ENCODE measurements at places on chromosomes 4 and X. TPM values are rescaled to one million over a fixed set of nuclear protein-coding genes. Genes with fewer than 3 reads are reported as not detected.
A peak's percentile ranks its signal among the peaks of the same experiment; 100 is the strongest.

DNA sequence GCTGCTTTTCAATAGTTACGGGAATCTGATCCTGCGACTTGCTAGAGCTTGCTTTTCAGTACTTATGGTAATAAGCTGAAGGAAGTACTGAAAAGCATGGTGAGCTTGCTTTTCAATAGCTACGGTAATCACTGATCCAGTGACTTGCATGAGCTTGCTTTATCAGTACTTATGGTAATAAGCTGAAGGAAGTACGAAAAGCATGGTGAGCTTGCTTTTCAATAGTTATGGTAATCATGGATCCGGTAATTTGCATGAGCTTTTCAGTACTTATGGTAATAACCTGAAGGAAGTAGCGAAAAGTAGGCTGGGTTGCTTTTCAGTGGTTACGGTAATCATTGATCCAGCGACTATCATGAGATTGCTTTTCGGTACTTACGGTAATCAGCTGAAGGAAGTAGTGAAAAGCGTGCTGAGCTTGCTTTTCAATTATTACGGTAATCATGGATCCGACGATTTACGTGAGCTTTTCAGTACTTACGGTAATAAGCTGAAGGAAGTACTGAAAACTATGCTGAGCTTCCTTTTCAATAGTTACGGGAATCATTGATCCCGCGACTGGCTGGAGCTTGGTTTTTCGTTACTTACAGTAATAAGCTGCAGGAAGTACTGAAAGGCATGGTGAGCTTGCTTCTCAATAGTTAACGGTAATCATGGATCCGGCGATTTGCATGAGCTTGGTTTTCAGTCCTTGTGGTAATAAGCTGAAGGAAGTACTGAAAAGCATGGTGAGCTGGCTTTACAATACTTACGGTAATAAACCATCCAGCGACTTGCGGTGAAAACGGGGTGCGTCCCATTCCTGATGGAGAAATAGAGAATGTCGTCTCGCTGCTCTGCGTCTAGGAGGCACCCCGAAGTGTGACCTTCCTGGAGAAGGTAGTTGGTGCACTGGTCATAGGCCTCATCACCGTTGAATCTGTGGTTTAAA lies 6.5 kb downstream of the CRLF2 start:
- H3K27me3 ChIP-seq: no peaks in the 10 kb centered on the region
- H3K27ac ChIP-seq: no peak overlapping the region
- H3K36me3 ChIP-seq: no peaks in the 10 kb centered on the region
- H3K4me3 ChIP-seq: no peak overlapping the region
- H3K4me1 ChIP-seq: no peaks in the 10 kb centered on the region

GRCh38 chrX:132119283-132119682 lies 8.5 kb downstream of the FRMD7 start:
- no peak overlapping the region for H3K4me3 ChIP-seq
- H3K4me1 ChIP-seq: no peaks in the 10 kb centered on the region
- no peak for DNase-seq
- H3K36me3 ChIP-seq: no peaks in the 10 kb centered on the region
- no peak overlapping the region for H3K27ac ChIP-seq

DNA sequence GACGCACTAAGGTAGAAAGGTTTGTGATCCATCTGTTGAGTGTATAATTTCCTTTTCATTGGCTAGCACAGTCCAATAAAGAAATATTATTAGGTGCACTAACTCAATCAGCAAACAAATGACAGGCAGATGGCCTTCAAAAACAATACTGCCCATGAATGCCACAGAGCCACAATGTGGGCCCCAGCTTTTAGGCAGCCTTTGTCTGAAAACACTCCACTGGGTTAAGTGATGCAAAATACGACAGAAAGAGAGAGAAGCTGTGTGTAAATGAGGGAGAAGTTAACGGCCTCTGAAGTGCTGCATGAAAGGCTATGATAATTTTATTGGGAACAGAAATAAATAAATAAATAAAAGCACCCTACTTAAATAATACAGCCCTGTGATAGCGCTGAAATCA lies 274.6 kb downstream of the NKX6-1 start:
- H3K4me1 ChIP-seq: no peaks in the 10 kb centered on the region
- no peak overlapping the region for H3K27ac ChIP-seq
- H3K36me3 ChIP-seq: no peaks in the 10 kb centered on the region
- H3K27me3 ChIP-seq: no peaks in the 10 kb centered on the region
- H3K4me3 ChIP-seq: no peak overlapping the region
- DNase-seq: no peak

GRCh38 chr4:168550064-168550766 lies 53.4 kb downstream of the PALLD start:
- no peak for DNase-seq
- no peak overlapping the region for H3K27ac ChIP-seq
- no peak overlapping the region for H3K4me3 ChIP-seq
- H3K27me3 ChIP-seq: no peaks in the 10 kb centered on the region
- H3K4me1 ChIP-seq: no peaks in the 10 kb centered on the region
- H3K36me3 ChIP-seq: no peaks in the 10 kb centered on the region

GRCh38 chrX:17278961-17279360 lies 96.0 kb upstream of the NHS start:
- no peaks in the 10 kb centered on the region for H3K27me3 ChIP-seq
- H3K4me1 ChIP-seq: no peaks in the 10 kb centered on the region
- no peak overlapping the region for H3K4me3 ChIP-seq
- DNase-seq: no peak
- H3K36me3 ChIP-seq: no peaks in the 10 kb centered on the region

GRCh38 chr4:183333202-183333601 lies 11.0 kb upstream of the CLDN24 start:
- no peak overlapping the region for H3K4me3 ChIP-seq
- no peak overlapping the region for H3K27ac ChIP-seq
- H3K36me3 ChIP-seq: no peaks in the 10 kb centered on the region
- peaks cover 2% of the 10 kb centered on the region for H3K4me1 ChIP-seq
- DNase-seq: no peak

DNA sequence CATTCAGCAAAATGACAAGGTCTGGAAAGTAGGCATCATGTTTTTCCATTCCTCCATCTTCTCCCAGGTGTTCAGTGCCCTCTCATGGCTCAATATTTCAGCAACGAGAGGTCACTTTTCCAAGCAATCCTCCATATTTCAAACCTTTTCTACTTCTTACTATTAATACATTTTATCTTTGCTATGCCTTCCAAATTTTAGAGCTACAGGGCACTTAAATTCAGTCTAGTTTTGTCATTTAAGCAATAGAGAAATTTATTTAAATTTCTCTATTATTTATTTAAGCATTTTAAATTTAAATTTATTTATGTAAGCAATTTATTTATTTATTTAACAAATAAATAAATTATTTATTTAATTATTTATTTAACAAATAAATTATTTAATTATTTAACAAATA lies 305.1 kb upstream of the ANXA10 start:
- H3K27ac ChIP-seq: no peak overlapping the region
- H3K4me3 ChIP-seq: no peak overlapping the region
- no peaks in the 10 kb centered on the region for H3K27me3 ChIP-seq
- H3K36me3 ChIP-seq: no peaks in the 10 kb centered on the region
- no peaks in the 10 kb centered on the region for H3K4me1 ChIP-seq

GRCh38 chr4:61201961-61202637 lies 2.0 kb downstream of the ADGRL3 start:
- peaks cover 11% of the 10 kb centered on the region for H3K27me3 ChIP-seq
- H3K4me3 ChIP-seq: peak overlapping the region; percentile 72
- H3K36me3 ChIP-seq: no peaks in the 10 kb centered on the region
- peak overlapping the region; percentile 78 for H3K27ac ChIP-seq
- peak; percentile 14 for DNase-seq

DNA sequence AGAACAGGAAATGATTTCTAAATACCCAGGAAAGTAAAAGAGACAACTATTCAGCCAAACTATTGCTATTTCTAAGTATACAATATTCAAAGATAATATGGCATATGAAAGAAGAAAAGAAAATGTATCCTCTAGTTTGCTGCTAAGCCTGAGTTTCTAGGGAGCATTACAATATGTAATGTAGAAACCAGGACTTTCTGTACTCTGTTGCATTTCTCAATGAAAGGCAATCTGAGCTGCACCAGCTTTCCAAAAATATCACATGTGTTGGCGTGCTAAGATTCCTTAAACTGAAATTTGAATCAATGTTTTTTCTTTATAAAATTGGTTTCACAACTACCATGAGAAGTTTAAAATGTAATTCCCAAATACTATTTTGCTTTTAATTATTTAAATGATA lies 129.6 kb downstream of the ANK2 start:
- no peak overlapping the region for H3K27ac ChIP-seq
- H3K27me3 ChIP-seq: no peaks in the 10 kb centered on the region
- H3K4me1 ChIP-seq: no peaks in the 10 kb centered on the region
- no peak for DNase-seq

- no peak for DNase-seq
- peak overlapping the region; percentile 100 for H3K4me3 ChIP-seq
- H3K4me1 ChIP-seq: peaks cover 6% of the 10 kb centered on the region
- H3K27ac ChIP-seq: peak overlapping the region; percentile 71
- peaks cover 4% of the 10 kb centered on the region for H3K36me3 ChIP-seq
These were observed 643 bp downstream of the SRP72 start for GRCh38 chr4:56468097-56468422.

DNA sequence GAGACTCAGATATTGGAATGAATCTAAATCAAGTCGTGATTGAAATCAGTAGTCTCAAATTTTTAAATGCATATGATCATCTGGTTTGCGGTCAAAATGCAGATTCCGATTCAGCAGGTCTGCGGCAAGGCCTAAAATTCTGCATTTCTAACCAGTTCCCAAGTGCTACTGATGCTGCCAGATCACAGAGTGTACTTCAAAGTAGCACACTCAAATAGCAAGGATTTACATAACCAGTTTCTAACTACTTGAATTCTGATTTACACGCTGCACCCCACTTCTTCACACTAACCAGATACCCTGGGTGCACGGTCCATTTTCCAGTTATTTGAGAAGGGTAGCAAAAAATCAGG lies 752 bp downstream of the MBTPS2 start:
- H3K4me3 ChIP-seq: peak overlapping the region; percentile 89
- no peak overlapping the region for H3K27ac ChIP-seq
- no peak for DNase-seq
- no peaks in the 10 kb centered on the region for H3K27me3 ChIP-seq
- no peaks in the 10 kb centered on the region for H3K4me1 ChIP-seq
- H3K36me3 ChIP-seq: no peaks in the 10 kb centered on the region

DNA sequence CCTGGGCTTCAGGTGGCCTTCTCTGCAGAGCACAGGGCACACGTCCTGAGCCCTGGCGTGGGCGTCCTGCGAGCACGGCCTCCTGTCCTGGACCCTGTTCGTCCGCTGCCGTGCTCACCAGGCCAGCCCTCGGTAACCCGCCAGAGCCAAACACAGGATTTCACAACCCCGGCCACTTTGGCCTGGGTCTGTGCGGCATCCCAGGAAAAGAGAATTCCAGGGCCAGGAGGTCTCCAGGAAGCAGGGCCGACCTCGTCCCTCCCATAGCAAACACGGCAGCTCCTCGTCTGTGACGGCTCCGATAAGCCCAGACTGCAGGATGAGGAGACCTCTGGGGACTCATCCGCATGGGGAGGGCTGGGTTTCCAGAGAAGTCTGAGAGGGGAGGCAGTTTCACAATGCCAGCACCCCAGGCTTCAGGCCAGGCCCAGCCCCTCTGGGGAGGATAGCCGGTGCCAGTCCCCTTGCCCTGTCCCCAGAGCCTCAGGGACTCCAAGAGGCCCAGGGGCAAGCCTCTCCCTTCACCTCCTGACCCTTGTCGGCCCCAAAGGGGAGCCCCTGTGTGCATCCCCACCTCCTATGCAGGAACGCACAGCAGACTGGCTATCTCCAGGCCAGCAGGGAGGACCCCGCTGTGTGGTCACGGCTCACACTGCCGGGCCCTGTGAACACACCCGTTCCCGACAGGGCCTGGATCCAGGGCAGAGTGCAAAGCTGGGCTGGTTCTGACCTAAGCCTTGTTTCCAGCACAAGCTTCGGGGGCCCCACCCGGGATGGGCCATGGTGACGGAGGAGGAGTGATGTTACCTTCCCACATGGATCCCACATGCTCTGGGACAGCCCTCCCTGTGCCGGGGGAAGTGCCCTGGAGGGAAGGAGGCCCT lies 22.3 kb upstream of the HTRA3 start:
- no peaks in the 10 kb centered on the region for H3K36me3 ChIP-seq
- no peaks in the 10 kb centered on the region for H3K27me3 ChIP-seq
- H3K4me1 ChIP-seq: no peaks in the 10 kb centered on the region
- peak overlapping the region; percentile 84 for H3K27ac ChIP-seq

DNA sequence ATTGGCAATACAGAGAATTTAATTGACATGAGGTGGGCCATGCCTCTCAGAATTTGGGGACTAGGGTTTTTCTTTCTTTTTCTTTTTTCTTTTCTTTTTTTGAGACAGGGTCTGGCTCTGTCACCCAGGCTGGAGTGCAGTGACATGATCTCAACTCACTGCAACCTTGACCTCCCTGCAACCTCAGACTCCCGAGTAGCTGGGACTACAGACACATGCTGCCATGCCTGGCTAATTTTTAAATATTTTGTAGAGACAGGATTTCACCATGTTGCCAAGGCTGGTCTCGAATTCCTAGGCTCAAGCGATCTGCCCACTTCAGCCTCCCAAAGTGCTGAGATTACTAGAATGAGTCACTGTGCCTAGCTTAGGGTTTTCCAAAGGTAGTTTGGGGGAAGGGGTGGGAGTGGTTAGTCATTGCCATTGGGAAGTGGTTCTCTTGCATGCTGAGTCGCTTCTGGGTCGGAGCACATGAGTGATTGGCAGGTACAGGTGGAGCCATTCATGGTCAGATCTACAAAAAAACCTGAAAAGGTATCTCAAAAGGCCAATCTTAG lies 54.5 kb downstream of the MID2 start:
- no peaks in the 10 kb centered on the region for H3K27me3 ChIP-seq
- H3K4me1 ChIP-seq: no peaks in the 10 kb centered on the region
- no peak overlapping the region for H3K4me3 ChIP-seq
- no peaks in the 10 kb centered on the region for H3K36me3 ChIP-seq

GRCh38 chr4:147860960-147861359 lies 129.1 kb downstream of the ARHGAP10 start:
- H3K27me3 ChIP-seq: no peaks in the 10 kb centered on the region
- no peak overlapping the region for H3K27ac ChIP-seq

DNA sequence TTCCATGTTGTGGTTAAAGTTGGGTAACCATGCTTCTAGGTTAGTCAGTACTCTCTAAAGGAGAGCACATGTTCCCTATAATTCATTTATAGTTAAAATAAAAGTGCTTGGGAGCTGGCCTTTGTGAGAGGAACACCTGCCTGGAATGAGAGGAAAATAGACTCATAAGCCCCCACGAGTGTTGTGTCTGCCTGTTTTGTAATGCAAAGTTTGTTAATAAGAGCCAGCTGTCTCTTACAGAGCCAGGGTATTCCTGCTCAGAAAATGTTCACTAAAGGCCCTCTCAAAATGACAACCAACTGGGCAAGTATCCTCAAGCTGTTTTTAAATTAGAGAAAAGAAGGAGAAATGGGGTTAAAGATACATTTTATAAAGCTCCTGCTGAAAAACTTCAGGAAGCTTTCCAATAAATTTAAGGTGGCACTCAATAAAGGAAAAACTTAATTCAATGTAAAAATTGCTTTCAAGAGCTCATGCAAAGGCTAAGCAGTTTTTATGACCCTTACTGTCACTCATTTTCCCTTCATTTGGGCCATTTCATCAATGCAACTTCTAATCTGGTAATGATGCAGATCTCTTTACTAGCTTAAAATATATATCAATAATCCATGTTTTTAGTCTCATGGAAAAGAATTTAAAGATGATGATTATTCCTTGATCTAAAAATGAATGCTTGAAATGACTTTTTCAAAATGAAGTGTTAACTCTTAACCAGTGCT lies 793.6 kb downstream of the STPG2 start:
- H3K27ac ChIP-seq: no peak overlapping the region
- H3K36me3 ChIP-seq: no peaks in the 10 kb centered on the region
- H3K4me3 ChIP-seq: no peak overlapping the region
- no peaks in the 10 kb centered on the region for H3K27me3 ChIP-seq

DTHD1 gene
- polyA plus RNA-seq: 0.01 TPM

AFM gene
- 0.01 TPM for polyA plus RNA-seq

SLITRK4 gene
- polyA plus RNA-seq: not detected

TMEM184C gene
- 29.0 TPM for polyA plus RNA-seq

DUX4 gene
- not detected for polyA plus RNA-seq

TSPAN7 gene
- polyA plus RNA-seq: 9.2 TPM

MAN2B2 gene
- 4.1 TPM for polyA plus RNA-seq

FAM3A gene
- 45.6 TPM for polyA plus RNA-seq

RAB9B gene
- 0.27 TPM for polyA plus RNA-seq
